Esophagus muscularis mucosa (tissue), 4 donors: ENCODE measurements at places on chromosomes 3 and 15. TPM values are rescaled to one million over a fixed set of nuclear protein-coding genes. Genes with fewer than 3 reads are reported as not detected.

DNA sequence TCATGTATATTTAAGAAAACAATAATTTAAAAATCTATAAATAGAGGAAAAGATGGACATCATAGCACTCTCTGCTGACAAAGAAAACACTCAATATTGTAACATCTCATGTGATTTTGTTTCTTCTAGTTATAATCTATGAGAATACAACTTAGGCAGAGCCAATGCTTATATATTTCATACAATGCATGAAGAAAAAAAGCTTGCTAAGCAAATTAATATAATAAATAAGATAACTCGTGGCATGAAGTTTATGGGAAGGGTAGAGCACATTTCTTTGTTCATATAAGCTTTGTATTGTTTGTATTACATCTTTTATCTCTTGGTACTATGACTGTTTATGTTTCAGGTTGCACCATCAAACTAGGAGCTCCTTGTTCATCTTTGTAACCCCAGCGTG is 7.6 kb upstream of the ANXA2 start:
- DNase-seq: no peak

DNA sequence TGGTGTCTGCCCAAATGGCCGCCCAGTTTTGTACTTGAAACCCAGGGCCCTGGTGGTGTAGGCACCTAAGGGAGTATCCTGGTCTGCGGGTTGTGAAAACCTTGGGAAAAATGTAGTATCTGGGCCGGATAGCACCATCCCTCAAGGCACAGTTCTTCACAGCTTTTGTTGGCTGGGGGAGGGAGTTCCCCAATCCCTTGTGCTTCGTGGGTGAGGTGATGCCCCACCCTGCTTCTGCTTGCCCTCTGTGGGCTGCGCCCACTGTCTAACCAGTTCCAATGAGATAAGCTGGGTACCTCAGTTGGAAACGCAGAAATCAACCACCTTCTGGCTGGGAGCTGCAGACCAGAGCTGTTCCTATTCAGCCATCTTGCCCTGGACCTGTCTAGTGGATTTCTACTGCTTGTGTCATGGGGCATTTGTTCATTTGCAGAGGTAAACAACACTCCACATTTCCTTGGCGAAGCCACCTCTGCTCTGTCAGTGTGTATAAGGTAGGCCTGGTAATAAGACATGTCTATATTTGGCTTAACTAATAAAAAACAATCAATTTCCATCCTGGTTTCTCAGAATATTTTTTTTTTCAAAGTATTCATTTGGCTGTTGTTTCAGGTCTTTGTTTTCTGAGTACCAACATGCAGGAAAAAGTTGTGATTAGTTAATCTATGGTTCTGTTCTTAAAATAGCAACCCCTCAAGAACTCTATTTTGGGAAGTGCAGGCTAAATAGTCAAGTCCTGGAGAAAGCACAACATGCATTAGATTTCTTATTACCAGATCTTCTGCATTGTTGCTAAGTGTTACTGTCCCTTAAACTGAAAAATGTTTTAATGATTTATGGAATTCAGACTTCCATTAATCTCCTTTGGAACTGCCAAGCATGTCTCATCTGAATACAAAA is 304.3 kb downstream of the ZIC1 start:
- no peak for DNase-seq

DNA sequence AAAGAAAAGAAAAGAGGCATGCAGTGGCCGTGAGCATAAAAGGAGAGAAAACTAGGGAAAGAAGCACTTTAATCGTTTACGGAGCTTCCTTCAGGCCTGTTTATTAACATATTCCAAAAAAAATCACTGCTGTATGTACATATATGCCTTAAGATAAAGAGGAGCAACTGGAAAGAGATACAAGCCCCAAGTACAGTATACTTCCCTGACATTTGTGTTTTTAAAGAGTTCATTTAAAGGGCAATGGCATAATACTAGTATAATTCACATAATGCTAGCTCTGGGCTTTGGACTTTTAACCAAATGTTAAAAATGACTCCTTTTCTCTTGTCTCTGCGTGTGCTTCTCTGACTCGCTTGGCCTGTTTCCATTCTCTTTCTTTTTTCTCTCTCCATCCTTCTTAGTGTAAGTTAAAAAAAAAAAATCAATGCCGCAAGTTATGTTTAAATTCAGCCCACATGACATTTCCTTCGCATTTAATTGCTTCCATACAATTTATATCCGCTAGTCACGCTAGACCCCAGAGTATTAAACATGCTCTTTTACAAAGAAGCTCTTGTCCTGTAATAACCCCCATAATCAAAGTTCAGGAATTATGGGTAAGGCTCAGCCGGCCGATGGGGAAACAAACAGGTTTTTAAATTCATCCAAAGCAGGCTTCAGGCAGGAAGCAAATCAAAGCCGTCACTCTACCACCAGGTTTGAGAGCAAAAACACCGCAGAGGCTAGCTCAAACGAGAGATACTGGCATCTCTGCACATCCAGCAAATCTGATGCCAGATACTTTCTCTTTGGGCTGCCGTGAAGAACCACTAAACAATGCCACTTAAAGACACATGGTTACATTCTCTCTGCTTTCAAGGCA is 19.4 kb downstream of the WWTR1 start:
- no peak for DNase-seq

DNA sequence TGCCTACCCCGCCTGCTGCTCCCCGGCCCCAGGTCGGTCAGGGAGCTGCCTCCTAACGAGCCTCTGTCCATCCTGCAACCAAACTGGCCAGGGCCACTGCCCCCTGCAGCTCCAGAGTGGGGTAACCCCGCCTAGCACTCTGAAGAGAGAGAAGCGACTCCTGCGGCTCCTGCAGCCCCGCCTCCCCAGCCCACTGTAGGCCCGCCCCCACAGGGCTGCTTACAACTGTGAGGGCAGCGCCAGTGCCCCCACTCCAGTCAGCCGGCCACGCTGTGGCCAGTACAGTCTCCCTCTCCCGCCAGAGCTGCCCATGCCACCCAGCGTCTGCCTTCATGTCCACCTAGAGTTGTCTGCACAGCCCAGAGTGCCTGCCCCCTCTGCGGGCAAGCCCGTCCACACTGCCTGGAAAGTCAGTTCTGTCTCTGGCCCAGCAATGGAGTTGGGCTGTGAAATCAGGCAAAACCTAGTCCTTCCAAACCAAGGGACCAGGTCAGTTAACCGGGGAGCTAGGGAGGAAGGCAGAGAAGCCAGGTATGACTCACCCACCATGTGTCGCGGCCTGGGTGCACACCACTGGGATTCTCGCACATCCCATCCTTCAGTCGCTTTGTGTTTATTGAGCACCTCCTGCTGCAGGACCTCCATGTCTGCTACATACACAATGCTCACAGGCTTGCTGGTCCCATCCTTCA is 2.4 kb downstream of the UCN2 start:
- DNase-seq: no peak

GRCh38 chr3:76352051-76352450 is 566.7 kb upstream of the ZNF717 start:
- DNase-seq: no peak

GRCh38 chr3:63051920-63052319 is 176.7 kb upstream of the CADPS start:
- no peak for DNase-seq

Gene TTLL13
- not detected for total RNA-seq

DNA sequence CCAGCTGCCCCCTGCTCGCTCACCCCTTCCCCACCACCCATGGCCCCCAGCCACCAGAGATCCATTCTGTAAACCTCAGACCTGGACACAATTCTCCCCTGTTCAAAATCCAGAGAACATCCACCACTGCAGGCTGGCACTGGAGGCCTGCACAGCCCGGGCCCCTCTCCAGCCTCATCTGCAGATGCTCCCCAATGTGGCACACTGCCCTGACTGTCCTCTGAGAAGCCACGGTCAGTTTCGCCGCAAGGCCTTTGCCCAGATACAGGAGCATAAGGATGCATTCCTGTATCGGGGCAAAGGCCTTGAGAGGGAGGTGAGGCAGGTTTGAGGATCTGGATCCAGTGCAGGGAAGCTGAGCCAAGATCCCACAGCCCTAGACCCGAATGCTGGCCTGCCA is 175.4 kb upstream of the LINGO1 start:
- DNase-seq: no peak

Gene SEMA3F
- 46.5 TPM for total RNA-seq

DNA sequence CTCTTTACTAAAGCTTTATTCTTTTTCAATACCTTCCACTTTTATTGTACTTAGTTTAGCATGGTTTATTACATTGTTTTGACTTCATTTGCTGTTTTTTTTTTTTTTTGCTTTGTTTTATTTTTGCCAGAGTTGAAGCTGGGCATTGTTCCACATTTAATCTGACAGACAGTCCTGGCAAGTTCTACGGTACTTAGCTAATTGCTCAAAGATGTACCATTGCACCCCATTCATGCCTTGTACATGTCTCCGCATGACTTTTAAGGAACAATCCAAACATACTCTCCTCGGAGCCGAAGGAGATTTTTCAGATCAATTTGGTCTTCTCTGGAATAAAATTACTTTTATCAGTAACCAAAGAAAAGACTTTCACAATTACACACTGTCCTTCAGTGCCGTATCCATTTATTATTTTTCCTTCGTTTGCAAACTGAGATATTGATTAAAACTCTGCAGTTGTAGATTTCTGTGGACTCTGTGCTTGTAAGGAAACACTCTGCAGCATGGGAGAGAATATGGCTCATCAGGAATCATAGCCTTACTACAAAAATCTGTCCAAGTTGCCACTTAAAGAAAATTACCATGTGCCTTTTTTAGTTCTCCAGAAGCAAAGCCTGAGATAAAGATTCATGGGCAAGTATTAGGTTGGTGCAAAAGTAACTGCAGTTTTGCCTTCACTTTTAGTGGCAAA is 952.0 kb downstream of the AGBL1 start:
- no peak for DNase-seq

Gene PDZRN3
- 314 TPM for total RNA-seq

GRCh38 chr3:58143417-58144055 is 67.2 kb downstream of the DNASE1L3 start:
- DNase-seq: no peak

Gene OIP5
- not detected for total RNA-seq

DNA sequence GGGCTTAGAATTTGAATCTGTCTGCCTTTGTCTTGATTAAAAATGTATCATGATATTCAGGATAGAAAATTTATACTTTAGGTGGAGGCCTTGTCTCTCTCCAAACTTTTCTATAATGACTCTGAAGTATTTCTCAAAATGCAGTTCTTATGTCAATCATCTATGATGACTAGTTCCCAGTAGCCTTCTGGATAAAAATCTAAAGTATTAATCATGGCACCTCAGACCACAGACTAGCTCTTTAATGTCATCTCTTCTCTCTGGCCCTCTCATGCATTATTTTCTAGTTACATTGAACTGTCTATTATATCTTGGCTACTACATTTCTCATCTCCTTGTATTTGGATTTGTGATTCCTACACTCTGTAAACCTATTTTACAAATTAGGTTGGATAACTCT is 96.9 kb downstream of the ZPLD1 start:
- DNase-seq: no peak

- DNase-seq: no peak
Observed at GRCh38 chr15:63672775-63673174, 75.6 kb downstream of the FBXL22 start.

- DNase-seq: no peak
Observed at GRCh38 chr3:25419251-25419650, 8.8 kb upstream of the RARB start.

DNA sequence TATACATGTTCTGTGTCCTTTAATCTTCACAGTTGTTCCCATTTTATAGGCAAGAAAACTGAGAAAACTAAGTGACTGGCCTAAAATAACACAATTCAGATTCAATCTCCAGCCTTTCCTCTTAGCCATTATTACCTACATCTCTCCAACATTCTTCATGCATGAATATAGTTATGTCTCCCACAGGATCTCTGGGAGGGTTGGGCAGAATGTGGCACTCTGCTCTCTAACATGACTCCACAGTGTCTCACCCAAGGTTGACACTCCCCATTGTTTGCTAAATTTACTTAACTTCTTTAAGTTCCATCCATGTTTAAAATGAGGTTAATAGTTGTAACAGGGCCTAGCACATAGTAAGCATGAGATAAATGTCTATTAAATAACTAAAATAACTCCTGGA is 276.3 kb downstream of the ERC2 start:
- no peak for DNase-seq

DNA sequence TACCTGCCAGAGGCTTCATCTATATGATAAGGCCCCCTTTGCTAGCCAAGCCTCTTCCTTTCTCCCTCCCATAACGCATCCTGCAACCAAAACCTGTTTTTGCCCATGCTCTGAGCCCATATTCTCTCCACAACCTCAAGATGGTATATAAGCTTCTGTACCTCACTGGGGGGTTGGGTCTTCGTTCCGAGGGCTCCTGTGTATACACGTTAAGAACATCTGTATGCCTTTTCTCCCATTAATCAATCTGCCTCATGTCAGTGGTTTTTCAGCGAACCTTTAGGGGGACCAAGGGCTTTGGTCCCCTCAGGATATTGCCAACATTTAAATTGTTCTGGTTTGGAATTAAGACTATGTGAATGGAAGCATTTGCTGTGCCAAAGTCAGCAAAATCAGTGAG is 168.0 kb downstream of the PEX5L start:
- peak; percentile 75 for DNase-seq

GRCh38 chr3:196868297-196868661 is 559 bp downstream of the SENP5 start:
- DNase-seq: no peak

GRCh38 chr15:80929689-80930088 is 59.9 kb downstream of the MESD start:
- DNase-seq: no peak

Gene CCRL2
- 2.3 TPM for total RNA-seq

- DNase-seq: no peak
Observed at GRCh38 chr15:80478075-80478474, 73.9 kb downstream of the ARNT2 start.

Gene NRROS
- 6.2 TPM for total RNA-seq

Gene MASP1
- total RNA-seq: 3.3 TPM

- no peak for DNase-seq
Observed at GRCh38 chr3:159538507-159538906, 450.1 kb upstream of the IL12A start.

DNA sequence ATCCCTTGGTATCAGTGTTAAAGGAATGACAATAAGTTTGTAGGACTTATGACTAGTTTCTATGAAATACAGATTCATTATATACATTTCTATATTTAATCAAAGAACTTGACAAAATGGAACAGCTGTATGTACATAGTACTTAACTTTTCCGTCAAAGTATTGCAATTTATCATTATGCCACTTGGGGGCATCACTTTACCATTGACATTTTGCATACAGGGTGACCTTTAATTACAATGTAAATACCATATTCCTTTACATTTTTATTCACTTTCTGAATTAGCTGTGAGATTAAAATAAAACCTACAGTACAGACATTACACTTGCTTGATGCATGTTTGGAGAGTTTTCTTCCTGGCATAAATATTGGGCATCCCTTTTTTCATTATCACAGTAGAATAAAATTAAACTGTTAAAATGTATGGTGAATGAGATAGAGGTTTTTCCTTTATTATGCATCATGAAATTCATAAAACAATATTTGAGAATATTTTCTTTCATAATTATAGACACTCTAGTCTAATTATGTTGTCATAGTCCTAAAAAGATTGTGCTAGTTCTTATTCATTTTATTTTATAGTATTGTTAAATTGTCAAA is 6.9 kb downstream of the NEK11 start:
- no peak for DNase-seq

Gene ZMYND10
- 0.57 TPM for total RNA-seq

Gene CELF6
- 1.2 TPM for total RNA-seq

Gene POLQ
- 0.40 TPM for total RNA-seq

Gene PLSCR2
- total RNA-seq: not detected

- DNase-seq: no peak
Observed at GRCh38 chr15:84669726-84670125, 11.7 kb upstream of the NMB start.
